ENCODE measurements at places on chromosomes 1 and 21.

DNA sequence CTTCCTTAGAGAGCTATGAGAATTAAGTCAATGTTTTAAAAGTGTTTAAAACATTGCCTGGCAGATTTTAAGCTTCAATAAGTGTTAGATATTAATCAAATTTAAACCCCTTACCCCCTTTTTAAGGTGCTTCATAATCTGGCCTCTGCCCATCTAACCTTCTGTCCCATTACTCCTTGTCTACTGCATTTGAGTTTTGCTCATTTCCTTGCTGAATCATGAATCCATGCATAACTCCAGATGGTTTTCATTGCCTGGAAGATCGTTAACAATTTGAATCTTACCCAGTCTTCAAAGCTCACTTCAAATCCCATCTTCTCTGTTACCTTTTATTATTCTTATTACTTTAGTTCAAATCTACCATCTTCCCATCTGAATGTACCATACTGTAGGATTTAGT lies 4.6 kb downstream of the HJV start:
- no peak for DNase-seq

- no peak for DNase-seq
Measured at GRCh38 chr1:109818271-109818987, 54.7 kb upstream of the EPS8L3 start.

GRCh38 chr1:218466341-218467010 lies 121.3 kb downstream of the TGFB2 start:
- no peak for DNase-seq

- DNase-seq: no peak
Measured at GRCh38 chr1:50634251-50634650, 211.0 kb upstream of the DMRTA2 start.

DNA sequence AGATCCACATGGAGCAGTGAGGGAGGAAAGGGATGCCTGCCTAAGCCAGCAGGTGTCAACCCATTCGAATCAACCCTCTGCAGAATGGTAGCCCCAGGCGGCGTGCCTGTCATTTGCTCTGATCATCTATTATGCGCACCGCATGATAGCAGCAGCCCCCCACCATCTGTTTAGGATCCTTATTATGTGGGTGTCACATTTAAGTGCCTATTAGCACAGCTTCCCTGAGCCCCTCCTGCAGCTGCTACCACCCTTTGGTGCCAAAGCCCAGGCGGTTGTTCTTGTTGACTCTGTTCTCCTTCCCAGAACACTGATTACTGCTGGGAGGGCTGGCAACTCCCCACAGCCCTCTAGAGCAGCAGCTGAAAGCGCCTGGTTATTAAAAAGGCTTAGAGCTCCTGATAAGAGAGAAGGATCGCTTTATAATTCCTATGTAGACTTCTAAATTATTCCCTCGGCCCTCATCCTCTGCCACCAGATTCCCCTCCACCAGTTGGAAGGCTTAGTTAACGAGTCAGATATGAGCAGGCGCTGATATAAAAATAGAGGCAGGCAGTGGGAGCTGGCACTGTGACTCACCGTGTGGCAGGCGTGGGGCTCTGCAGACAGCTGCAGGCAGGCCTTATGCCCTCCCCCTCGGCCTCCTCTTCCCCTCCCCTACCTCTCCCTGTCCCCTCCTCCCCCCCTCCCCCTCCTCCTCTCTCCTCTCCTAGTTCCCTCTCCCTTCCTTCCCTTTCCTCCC lies 23.0 kb downstream of the ACTA1 start:
- DNase-seq: peak; percentile 77

- DNase-seq: no peak
Measured at GRCh38 chr1:55522982-55523381, 307.8 kb upstream of the USP24 start.

DNA sequence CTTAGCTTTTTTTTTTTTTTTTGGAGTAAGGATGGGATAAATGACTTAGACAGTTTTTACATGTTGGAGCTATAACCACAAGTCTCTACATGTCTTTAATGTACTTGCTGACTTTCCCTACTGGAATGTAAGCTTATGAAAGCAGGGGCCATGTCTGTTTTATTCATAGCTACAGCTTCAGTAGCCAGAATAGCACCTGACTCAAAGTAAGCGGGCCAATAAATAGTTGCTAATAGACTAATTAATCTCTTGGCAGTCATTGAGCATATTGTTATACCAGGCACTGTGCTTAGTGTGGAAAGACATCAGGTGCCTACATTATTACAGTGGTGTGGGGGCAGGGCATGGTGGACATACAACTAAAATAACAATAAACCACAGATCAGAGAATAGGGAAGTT lies 84.4 kb upstream of the HOOK1 start:
- no peak for DNase-seq

- DNase-seq: no peak
Measured at GRCh38 chr1:79044974-79045650, 38.6 kb upstream of the ADGRL4 start.

Data from right hindlimb (tissue), 1 donor.